ENCODE measurements at places on chromosomes 2 and 18.

DNA sequence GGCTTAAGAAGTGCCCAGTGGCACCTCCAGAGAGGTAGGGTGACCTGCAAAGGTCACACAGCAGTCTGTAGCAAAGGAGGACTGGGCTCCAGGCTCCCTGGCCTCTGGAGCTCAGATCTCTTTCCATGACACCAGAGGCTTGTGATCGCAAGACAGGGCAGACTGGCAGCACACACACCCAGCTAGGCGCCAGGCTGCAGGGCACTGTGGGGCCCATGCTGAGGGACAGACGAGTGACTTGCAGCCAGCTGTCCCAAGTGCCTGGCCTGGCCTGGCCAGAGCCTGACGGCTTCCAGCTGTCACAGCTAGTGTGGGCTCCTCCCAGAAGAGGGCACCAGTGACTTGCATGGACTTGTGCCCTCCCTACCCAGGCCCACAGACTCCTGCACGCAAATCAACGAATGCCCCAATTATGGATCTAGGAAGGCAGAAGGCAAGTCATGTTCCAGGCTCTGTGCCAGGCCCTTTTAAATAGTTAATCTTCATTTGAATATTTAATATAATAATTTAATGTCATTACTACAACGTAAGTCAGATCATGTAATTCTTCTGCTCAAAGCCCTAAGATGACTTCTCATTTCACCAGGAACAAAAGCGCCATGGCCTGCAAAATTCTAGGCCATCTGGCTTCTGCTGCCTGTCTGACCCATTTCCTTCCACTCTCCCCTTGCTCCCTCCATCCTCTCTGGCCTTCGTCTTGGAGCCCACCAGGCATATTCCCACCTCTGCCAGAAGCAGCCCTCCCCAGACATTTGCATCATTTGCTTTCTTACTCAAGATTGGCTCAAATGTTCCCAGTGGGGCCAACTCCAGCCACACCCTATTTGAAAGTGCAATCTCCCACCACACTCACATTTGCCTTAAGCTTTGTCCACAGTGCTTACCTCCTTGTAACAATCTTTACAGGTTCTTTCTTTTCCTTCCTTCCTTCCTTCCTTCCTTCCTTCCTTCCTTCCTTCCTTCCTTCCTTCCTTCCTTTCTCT lies 3.7 kb upstream of the SPEG start:
- no peak for DNase-seq

GRCh38 chr2:227562581-227562980 lies 36.1 kb upstream of the SCYGR2 start:
- DNase-seq: no peak

DNA sequence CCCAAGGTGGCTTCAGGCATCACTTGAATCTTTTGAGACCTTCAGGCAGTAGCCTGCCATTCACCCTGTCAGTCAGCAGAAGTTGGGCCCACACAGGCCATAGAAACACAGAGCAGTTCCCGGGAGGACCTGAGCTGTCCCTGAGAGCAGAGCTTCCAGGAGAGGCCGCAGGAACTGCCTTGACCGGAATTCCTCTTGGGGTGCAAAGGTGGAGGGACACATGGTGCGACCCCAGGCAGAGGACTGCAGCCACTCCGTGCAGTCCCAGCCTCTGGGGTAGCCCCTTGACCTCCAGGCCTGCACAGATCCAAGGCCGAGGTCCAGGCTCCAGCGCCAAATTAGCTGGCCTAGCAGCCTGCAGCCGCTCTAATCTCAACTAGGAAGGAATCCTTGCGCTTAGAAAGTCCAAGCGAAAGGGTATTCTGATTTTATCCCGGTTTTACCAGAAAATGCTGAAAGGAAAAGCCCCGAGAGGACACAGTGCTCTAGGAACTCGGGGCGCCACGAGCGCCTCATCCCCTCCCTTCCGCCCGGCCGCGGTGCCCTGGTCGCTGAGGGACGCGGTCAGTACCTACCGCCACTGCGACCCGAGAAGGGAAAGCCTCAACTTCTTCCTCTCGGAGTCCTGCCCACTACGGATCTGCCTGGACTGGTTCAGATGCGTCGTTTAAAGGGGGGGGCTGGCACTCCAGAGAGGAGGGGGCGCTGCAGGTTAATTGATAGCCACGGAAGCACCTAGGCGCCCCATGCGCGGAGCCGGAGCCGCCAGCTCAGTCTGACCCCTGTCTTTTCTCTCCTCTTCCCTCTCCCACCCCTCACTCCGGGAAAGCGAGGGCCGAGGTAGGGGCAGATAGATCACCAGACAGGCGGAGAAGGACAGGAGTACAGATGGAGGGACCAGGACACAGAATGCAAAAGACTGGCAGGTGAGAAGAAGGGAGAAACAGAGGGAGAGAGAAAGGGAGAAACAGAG lies 5.4 kb downstream of the SIX2 start:
- DNase-seq: no peak

GRCh38 chr18:60123031-60123430 lies 223.2 kb downstream of the PMAIP1 start:
- DNase-seq: no peak

DNA sequence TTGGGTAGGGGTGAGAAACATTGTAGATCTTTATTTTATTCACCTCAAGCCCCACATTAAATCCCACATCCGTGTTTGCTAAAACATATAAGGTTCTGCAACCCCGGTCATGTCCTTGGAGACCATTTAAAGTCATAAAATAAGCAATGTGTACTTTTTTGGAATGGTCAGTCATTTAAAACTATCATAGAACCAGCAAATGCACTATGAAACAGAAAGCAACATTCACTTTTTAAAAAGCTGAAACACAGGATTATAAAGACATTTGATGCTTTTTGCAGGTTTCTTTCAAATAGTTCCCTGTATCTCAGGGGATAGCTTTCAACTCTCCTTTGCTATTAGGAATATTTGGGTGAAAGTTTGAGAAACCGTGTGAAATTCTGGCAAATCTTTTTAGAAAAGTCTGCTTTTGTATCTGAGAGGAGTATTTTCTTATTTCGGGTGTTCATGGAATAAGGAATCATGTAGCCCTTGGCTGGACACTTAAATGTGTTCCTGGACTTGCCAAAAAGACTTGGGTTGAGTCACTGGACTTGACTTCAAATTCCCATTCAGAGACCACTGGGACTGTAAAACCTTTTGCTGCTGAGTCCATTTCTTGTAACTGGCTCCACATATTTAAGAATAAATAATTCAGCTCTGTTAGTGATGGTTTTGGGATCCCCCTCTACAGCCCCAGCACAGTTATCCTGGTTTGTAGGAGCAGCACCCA lies 5.9 kb upstream of the CETN1 start:
- DNase-seq: no peak

- DNase-seq: no peak
Observed at GRCh38 chr2:84870306-84870705, 10.6 kb downstream of the TRABD2A start.

DNA sequence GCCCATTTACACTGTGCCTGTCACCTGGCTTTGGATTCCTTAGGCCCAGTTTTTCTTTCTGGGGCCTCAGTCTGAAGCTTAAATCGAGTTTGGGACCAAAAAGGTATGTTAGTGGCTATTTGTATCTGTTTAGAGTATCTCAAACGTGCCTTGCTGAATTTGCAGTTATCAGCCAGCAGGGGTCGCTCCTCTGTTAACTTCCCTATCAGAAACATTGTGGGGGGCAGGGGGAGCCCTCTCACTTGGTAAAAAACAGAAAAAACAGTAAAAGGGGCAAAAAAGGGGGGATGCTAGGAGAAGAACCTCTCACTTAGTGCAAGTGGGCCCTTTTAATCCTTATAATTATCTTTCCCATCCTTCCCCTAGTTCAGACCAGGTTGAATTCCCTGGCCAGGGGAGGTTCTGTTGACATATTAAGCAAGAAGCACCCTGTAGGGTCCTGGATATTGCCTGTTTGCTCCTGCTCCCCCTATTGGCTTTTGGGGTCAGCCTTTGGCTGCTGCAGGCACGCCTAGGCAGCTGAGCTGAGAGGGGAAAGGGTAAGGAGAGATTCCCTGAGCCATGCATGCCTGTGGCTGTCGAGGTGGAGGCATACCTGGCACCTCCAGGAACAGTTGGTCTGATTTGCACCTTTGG lies 8.8 kb upstream of the IFIH1 start:
- DNase-seq: no peak

DNA sequence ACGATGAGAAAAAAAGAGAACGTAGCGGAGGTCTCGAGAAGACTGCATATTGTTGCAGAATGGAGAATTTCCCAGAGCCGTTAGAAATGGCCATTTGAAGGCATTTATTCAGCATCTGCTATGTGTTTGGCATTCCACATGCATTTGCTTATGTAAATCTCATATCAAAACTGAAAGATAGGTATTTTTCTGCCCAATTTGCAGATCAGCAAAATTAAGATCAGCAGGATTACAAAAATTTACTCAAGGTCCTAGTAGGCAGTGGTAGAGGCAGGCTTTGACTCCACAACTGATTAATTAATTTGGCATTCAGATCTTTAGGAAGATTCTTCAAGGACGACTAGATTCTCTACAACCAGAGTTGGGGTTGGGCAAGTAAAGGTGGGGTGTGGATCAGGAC lies 1.8 kb upstream of the E2F6 start:
- DNase-seq: no peak

GRCh38 chr2:152432765-152433164 lies 97.8 kb downstream of the FMNL2 start:
- no peak for DNase-seq

- DNase-seq: no peak
Observed at GRCh38 chr18:692824-693223, 19.6 kb downstream of the ENOSF1 start.

- DNase-seq: peak; percentile 57
Observed at GRCh38 chr2:232464544-232464885, 8.6 kb downstream of the ALPI start.

DNA sequence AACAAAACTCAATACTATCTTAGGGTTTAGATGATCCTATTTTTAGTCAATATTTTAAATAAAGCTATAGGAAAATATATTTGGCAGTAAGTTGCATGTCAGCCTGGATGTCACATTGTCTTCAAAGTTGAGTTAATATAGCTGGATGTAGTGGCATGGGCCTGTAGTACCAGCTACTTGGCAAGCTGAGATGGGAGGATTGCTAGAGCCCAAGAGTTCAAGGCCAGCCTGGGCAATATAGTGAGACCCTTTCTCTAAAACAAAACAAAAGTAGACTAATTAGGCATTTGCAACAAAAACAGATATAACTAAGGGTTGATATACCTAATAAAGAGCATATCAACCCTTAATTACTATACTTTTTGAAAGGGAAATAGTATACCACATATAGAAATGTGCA lies 254.6 kb upstream of the KCNJ3 start:
- no peak for DNase-seq

- no peak for DNase-seq
Observed at GRCh38 chr2:209591021-209591420, 167.2 kb downstream of the MAP2 start.

DNA sequence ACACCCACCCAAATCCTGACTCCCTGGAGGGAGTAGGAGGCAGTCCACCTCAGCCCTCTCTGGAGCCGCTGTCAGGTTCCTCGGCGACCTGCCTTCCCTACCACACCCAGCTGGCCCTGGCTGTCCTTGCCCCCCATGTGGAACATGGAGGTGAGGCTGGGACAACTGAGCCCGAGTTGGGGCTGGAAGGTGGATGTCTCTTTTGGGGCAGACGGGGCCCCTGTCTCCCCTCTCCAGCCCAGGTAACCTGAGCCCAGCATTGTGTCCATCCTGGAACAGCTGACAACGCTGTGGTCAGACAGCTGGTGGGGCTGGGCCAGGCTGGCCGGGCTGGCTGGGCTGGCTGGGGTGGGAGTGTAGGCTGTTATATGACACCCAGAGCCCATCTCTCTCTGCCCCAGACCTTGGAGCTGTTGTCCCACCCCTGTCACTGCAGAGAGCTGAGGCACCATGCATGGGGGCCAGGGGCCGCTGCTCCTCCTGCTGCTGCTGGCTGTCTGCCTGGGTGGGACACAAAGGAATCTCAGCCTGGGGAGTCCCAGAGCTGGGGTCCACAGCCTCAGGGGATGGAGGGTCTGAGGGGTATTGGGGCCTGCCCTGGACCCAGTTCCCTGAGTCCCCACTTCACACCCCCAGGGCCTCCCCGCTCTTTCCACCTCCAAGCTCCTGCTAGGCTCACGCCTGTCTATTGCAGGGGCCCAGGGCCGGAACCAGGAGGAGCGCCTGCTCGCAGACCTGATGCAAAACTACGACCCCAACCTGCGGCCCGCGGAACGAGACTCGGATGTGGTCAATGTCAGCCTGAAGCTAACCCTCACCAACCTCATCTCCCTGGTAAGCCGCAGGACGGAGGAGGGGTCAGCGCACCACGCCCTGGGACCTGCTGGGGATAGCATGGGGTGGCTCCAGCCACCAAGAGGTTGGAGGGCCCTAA lies at the start of gene CHRNG:
TSS of gene CHRNG (plus strand) at position 395 of the 934 bp plus-strand sequence. CDS start at position 451, 56 bp downstream.
- no peak for DNase-seq

Data from DMS79 treated with DMSO at 0.1 percent for 48 hours (cell line).